ENCODE measurements at places on chromosomes 7 and 10.

DNA sequence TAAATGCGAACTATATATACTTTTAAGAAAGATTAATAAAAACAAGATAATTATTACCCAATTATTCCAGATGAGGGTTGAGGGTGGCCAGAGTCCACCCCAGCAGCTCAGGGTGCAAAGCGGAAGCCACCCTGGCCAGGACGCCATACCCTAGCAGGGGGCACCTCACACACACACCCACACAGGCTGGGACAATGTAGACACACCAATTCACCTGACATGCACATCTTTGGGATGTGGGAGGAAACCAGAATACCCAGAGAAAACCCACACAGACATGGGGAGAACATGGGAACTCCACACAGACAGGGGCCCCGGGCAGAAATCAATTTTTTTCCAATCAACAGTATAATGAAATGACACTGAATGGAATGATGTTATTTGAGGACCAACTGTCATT lies 86.0 kb downstream of the RTKN2 start:
- DNase-seq, result no peak

DNA sequence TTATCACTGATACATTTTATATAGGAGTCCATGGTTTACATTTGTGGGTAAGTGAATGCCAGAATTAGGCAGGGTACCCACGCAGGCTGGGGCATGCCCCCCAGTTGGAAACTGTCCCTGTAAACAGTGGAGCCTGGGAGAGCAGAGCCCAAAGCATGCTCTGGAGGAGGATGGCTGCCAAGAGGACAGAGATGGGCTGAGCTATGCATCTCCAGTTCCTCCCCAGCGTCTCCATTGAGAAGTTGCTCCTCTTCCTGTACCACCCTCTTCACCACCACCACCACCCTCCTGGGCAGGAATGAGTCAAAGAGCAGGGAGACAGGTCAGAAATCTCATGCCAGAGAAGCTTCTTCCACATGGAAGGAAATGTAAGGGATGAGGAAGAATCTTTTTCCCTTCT lies 67.7 kb upstream of the KMT2E start:
- DNase-seq, result no peak

DNA sequence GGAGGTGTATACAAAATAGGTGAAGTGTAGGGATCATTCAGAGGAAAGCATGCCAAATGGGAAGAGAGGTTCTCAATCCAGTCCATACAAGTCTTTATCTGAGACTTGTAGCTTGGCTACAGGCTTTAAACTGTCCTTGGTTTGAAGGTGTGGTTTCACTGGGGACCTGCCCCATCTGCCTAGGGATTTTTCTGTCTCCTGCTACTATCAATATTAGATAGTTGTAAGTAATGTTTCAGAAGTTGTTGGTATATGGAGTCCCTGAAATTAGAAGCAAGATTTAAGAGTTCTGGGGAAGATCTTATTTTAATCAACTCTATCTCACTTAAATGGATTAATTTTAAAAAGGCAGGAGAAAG lies 100.9 kb downstream of the ANKRD7 start:
- DNase-seq, result no peak

DNA sequence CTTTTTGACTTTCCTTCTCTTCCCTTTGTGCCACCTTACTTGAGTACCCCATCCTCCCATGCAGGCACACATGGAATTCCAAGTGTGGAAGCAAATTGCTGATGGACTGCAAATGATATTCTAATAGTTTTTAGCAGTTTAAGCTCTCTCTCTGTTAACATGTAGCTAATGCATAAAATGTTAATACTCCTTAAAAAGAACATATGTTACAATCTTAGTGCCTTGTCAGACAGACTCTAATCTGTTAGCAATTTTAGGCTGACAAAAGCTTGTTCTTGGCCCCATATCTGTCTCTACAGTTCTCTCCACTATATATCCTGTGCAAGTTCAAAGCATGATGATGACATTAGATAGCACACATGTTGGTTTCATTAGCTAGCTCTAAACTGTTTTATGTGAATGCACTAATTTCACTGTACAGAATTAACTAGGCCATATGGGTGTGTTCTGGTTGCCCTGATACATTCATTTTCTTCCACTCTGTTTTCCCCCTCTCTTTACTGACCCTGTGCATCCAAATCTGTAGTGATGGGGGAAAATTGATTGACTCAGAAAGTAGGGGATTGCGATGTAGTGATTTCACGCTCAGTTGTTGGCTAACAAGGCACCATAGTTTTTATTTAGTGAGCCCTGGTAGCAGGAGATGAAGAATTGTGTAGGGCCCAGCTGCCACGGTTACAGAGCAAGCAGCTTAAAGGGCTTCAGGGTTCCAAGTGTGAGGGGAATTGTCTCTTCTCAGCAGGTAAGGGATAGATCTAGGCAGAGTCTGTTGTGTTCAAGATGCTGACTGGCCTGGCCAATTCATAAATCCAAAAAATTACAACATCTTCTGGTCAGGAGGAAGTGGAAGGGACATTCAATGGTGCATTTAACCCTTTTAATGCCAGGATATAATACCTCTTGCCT lies 114.6 kb upstream of the FZD1 start:
- no peak for DNase-seq

DNA sequence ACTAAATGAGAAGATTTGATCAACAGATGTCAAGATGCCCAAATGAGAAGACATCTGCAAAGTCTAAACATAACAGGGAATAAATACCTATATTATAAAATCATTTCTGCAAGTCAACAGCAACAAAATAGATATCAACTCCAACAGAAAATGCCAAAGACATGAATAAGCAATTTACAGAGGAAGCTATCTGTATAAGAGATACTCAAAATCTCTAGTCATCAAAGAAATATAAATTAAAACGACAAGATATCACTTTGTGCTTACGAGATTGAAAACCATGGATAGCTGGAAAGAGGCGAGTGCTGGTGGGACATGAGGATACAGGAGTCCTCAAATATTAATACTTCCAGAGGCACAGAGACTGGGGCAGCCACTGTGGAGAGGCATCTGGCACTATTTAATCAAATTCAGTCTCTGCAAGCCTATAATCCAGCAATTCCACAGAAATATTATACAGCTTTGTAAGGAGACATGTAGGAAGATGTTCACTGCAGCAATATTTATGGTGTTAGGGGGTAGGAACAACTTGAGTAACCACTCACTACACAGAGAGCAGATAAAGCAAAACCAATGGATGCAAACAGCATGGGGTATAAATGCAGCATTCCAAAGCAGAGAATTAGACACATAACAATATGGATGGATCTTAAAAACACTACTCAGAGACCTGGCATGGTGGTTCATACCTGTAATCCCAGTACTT lies 4.8 kb downstream of the DNMBP start:
- DNase-seq, result no peak

- no peak for DNase-seq
Observed at GRCh38 chr7:67566101-67566500, 569.5 kb downstream of the TYW1 start.

DNA sequence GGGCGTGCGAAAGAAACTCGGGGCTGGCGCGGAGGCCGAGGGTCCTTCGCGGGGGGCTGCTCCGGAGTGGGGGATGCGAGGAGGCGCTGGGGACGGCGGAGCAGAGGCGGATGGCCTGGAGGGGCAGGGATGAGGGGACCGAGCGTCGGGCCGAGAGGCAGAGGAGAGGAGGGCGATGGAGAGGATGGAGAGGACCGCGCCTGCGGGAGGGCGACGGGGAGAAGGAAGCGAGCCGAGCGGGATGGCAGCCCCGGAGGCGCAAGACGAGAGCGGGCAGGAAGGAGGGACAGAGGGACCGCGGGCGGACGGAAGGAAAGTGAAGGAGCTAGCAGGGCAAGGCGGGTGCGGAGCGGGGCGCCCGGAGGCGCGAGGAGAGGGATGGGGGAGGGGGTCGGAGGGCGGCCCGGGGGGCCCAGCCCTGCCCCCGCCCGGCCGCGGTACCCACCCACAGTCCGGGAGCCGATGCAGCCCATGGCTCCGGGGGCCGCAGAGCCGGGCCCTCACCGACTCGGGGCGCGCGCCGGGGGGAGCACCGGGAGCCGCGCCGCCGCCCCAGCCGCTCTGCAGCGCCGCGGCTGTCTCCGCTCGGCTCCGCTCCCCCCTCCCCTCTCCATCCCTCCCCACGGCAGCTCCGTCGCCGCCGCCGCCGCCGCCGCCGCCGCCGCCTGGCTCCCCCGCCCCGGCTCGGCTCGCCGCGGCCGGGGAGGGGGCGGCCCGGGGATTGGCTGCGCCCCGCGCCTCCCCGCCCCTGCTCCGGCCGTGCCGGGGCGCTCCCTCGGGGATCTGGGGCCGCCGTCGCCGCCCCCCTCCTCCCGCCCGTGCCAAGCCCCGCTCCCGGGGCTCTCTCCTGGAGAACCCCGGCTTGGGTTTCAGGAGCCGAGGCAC lies at the start of gene FAM131B:
FAM131B (minus strand) TSS at position 583 of the 885 bp plus-strand sequence; CDS start at position 473, 110 bp downstream.
- DNase-seq, result no peak

GRCh38 chr10:9297580-9297979 lies 1243.1 kb downstream of the GATA3 start:
- DNase-seq, result no peak

DNA sequence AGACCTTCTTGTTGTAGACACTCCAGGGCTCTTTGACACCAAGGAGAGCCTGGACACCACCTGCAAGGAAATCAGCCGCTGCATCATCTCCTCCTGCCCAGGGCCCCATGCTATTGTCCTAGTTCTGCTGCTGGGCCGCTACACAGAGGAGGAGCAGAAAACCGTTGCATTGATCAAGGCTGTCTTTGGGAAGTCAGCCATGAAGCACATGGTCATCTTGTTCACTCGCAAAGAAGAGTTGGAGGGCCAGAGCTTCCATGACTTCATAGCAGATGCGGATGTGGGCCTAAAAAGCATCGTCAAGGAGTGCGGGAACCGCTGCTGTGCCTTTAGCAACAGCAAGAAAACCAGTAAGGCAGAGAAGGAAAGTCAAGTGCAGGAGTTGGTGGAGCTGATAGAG lies 5.5 kb downstream of the GIMAP7 start:
- no peak for DNase-seq

DNA sequence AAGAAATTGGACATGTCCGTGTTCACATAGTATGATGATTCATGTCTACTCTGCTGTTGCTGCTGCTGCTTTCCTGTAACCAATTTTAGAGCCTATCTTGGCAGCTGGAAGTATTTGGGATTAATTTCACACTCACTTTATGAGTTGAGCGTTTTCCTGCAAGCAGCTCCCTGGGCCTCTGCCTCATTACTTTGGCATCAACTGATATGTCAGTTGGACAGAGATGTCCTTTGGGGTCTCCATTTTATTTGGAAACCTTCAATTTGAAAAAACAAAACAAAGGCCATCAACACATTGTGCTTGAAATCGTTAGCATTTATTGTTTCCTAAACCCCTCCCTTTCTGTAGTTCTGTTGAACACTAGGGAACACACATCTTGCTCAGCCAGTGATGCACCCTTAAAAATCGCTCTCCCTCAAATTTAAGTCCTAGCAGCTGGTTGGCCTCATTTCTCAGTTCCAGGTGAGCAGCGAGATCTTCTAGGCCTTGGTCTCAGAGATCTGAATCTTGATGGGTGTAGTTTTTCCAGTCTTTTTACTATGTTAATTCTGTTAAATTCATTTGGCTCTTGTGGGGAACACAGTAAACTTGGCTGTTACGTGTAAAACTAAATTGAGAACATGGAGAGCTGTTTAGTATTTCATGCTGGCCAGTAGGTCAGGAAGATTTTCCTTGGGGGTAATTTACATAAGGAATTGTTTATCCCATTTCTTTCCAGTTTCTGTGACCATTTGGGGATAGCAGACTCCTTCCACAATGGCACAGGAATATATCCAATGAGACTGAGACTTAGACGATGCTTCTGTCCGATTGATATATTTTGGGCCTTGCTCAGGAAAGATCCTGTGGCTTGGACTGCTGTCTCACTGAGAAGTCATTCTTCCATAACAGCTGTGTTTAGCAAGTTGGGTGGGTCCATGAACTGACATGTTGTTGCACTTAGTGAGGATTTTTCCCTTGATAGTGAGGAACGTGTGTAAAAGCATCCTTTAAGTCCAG lies 371.6 kb downstream of the BBS9 start:
- DNase-seq, result no peak

DNA sequence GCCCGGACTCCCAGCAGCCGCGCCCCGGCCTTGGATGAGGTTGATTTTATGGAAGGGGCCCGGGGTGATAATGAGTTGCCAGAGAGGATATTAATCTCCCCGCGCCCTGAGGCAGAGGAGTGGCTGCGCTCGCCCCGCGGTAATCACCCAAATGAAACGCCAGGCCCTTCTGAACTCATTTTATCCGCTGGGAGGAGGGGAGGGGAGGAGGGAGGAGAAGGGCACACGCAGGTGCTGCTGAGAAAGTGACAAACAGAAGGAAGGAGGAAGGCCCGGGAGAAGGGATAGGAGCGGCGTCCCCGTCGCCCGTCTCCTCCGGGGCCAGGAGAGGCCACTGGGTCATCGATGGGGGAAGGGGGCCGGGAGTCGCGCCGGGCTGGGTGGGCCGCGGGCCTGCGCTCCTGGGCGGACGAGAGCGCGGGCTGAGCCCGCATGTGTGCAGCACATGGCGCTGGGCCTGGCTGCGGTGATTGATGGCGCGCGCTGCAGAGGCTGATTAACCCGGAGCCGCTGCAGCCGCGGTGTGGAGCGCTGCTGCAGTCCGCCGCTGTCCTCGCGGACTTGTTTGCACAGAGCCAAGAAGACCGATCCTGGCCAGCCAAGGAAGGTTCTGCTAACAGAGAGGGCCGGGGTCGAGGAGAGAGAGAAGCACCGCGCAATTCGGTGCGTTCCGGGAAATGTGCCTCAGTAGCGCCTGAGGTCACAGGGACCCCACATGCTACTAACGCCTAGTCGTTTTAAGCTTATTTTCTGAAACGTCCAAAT lies 6.5 kb downstream of the MNX1 start:
- no peak for DNase-seq

DNA sequence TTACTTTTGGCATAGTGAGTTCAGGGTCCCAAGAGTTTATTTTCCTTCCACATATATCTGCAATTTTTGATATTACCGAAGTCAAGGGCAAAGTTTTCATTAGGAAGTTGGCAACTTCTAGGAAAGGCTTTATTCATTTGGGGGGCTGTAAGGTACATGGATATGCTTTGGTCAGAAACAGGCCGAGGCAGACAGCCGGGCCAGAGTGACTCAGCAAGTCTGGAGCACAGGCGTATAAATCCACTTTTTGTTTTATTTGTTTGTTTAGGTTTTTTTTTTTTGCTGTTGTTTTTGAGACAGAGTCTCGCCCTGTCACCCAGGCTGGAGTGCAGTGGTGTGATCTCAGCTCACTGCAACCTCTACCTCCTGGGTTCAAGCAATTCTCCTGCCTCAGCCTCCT lies 3.7 kb downstream of the ZNF680 start:
- no peak for DNase-seq

DNA sequence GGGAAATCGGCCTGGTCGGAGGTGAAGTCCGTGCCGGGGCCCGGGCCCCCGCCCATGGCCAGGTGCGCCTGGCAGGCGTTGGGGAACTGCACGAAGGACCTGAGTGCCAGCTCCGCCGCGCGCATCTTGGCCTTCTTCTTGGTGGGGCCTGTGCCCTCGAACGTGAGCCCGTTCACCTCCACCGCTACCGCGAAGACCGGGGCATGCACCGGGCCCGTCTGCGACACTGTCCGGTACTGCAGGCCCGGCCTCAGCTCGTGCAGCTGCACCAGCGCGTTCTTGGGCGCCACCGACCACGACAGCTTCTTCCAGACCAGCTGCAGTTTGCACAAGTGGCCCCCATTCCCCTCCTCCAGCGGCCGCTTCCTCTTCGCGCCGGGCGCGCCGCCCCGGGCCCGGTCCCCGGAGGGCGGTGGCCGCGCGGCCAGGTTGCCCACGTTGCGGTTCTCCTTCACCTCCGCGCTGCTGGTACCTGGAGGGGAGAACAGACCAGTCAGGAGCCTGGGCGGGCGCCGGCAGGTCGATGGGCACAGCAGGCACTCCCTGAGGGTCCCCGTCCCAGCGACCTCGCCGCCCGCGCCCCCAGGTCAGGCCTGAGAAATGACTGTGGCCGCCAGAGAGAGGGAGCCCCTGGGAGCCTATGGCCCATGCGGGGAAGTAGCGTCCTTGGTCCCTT lies 307.4 kb downstream of the WDR37 start:
- DNase-seq, result no peak
